ENCODE measurements at places on chromosomes 11 and 22.

- no peak for DNase-seq
Measured at GRCh38 chr11:34158661-34159060, 53.2 kb downstream of the NAT10 start.

DNA sequence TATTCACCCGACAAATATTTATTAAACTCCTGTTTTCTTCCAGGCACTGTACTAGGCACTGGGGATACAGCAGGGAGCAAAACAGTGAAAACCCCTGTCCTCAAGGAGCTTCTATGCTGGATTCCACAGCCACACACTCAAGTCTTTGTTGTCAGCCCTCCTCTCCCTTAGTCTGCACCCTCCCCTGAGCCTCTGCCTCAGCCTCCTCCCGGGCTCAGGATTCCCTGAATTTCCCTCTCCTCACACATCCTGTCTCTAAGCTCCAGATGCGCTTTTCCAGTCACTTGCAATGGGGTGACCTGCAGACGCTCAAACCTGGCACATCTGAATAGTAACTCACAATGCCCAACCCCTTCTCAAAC lies 13.5 kb upstream of the TUB start:
- no peak for DNase-seq

DNA sequence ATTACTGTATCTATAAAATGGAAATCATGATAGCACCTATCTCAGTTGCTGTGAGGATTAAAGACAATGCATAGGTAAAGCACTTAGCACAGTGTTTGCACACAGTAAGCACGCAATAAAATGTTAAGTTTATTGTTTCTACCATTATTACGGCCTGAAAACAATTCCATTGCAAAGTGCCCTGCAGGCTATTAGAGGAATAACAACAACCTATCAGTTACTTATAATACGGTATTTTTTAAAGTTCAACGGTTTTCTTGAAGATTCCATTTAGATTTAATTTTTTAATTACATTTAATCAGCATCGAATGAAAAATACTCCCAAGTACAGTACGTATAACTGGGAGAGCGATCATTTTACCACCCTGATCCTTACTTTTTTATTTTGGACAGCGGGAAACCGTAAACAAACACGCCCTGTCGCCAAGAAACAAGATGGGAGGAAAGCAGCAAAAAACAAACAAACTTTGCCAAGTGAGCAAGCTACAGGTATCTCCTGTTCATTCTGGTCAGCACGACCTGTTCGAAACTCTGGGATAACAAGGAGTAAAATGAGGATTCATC lies 893 bp downstream of the SLC36A4 start:
- no peak for DNase-seq

DNA sequence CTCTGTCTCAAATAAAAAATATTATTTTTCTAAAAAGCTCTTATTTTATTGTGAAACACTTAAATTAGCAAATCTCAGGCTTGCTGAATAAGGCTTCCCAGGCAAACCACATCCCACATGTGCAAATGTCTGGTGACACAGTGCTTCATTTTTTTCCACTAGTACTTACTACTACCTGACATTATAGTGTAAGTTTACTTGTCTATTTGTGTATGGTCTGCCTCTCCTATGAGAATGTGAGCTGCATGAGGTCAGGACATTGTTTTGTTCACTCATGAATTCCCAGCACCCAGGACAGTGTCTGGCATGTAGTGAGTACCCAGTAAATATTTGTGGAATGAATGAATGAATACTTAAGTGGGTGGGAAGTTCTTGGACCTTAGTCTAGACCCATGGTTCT lies 103.1 kb downstream of the PTPRJ start:
- no peak for DNase-seq

DNA sequence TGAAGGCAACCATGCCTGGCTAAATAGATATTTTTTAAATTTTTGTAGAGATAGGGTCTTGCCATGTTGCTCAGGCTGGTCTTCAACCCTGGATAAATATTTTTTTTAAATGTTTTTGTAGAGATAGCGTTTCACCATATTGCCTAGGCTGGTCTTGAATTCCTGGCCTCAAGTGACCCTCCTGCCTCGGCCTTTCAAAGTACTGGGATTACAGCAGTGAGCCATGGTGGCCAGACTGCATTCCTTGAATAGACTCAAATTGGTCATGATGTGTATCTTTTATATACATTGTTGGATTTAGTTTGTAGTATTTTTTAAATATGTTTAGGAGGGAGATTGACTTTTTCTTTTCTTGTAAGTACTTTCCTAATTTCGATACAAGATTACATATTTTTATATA lies 325.7 kb upstream of the C11orf87 start:
- no peak for DNase-seq

- DNase-seq = no peak
Measured at GRCh38 chr22:49827271-49827852, 311 bp downstream of the BRD1 start.

DNA sequence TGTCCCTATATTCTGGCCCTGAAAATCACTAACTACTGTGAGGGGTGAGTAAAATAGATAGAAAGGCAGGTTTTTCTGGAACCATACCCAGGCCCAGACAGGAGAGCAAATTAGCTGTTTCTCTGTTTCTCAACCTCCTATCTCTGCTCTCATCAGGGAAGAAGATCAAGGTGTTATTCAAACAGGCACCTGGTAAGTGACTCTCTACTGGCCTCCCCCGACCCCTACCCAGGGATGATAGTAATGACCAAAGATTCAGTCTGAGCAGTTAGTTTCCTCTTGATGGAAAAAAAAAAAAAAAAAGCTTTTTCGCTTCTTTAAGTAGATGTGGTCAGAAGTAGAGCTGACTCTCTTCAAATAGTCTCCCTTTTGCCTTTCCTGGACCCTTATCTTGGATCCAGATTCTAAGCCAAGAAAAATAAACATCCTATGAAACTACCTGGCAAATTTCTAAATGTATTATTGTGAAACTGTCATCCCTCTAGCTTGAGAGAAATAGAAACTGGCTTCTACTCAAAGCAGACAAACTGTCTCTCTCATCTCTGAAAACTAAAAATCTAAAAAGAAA lies 9.9 kb downstream of the LRRC4C start:
- DNase-seq = no peak

- no peak for DNase-seq
Measured at GRCh38 chr11:657691-658126, 20.6 kb downstream of the DRD4 start.

GRCh38 chr11:73248526-73249185 lies 23.5 kb upstream of the P2RY6 start:
- DNase-seq = no peak

DNA sequence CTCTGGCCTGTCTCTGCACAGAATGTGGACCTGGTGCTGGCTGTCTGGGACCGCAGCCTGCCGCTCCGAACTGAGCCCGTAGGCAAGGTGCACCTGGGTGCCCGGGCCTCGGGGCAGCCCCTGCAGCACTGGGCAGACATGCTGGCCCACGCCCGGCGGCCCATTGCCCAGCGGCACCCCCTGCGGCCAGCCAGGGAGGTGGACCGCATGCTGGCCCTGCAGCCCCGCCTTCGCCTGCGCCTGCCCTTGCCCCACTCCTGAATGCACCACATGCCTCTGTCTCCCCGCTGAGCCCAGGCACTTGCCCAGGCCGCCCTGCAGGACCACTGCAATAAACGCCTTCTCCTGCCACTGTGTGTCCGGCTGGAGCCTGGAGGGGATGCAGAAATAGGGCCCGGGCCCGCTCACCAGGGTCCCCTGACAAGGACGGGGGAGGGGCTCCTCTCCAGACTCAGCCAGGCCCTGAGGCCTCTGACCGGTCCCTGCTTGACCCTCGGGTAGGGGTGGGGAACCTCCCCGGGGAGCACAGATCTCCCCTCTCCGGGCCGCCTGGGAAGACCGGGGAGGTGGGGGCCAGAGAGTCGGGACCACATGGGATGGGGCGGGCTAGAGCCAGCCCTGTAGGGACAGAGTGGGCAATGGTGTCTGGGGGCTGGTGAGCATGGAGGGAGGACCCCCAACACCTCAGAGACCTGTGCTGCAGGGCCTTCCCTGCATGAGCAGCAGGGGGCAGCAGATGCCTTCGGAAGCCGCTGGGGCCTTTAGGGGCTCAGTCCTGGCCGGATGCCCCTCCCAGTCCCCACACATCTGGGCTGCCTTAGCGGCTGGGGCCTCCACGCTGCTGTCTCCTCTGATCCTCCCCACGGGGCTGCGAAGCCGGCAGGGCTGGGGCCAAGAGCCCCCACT lies 1.4 kb upstream of the TNNI2 start:
- DNase-seq = no peak

GRCh38 chr11:122628810-122629555 lies 26.5 kb upstream of the UBASH3B start:
- no peak for DNase-seq

- DNase-seq = no peak
Measured at GRCh38 chr11:20248121-20248772, 88.0 kb upstream of the DBX1 start.

DNA sequence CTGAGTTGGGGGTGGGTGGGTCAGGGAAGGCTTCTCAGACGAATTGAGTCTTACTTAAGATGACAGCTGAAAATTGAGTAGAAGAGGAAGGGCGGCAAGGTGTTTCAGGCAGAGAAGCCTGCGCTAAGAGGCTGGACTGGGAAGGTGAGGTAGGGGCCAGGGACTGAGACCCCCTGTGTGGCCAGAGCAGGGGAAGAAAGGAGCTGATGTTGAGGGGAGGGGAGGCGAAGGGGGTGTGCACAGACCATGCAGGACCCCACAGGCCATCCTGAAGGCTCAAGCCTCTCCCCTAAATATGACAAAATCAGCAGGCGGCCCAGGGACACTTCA lies 40.6 kb upstream of the CREB3L1 start:
- DNase-seq = no peak

GRCh38 chr11:73296501-73297230 lies 11.4 kb upstream of the ARHGEF17 start:
- no peak for DNase-seq

GRCh38 chr11:2511421-2512369 lies 66.9 kb downstream of the KCNQ1 start:
- no peak for DNase-seq

DNA sequence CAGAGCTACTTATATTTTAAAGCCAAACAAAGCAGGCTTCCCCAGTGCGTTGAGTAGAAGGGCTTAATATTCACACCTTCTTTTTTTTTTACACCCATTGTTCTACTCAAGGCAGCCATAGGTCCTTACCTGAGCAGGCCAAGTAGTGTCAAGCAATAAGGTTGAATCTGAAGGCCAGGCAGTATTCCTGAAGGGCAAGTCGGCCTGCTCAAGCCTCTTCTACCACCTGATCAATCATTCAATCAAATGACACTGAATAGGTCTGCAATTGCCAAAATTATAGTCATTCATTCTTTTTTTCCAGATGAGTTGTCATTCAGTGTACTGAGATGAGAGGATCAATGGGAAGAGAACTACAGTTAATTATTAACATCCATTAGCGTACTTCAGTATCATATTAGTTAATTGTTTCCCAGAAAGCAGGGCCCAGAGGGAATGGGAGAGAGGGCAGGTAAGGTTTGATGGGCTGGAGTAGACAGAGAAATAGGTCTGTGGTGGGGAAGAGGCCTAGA lies 11.9 kb upstream of the PPP2R1B start:
- no peak for DNase-seq

DNA sequence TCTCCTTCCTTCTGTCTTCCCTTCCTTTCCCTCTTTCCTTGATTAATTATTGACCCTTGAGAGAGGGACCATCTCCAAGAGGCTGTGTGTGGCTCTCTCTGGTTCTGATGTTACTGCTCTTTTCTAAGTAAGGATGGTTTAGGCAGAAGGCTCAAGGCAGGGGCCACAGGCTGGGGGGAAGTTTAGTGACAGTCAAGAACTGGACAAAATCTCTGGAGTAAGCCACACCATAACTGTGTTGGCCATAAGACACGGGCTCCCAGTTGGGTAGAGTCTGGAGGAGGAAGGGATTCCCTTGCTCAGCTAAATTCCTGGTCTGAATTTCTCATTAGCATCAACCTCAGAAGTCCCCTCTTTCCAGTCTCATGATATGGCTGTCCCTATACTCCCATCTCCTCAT lies 74.7 kb downstream of the BUD13 start:
- DNase-seq = no peak

GRCh38 chr11:95365348-95365747 lies 134.3 kb upstream of the SESN3 start:
- peak; percentile 63 for DNase-seq

DNA sequence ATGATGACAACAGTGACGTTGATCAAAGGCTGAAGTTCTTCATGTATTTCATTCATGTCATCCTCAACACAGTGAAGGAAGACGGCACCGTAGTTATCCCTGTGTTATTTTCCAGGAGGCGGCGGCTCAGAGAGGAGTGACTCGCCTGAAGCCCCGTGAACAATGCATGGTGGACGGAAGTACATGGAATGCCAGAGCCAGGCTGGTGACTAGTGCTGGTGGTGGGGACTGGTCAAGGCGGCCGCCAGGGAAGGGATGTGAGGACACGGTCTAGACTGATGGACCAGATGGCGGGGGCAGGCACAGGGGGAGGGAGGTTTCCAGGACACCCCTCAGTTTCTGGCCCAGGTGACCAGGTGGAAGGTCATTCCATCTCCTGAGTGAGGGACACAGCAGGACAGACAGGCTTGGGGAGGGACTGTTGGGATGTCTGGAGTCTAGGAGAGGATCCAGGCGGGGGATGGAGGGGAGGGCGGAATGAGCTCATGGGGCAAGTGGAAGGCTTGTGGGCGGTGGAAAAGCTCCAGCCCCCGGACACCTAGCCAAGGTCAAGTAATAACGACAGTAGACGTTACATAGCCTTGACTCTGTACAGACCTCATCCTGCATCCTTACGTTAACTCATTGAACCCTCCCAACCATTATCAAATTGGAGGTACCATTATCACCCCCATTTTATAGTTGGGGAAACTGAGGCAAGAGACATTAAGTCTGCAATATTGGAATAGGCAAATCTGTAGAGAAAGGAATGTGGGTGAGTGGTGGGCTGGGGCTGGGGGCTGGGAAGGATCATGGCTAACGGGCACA lies 16.0 kb upstream of the PICK1 start:
- DNase-seq = no peak

GRCh38 chr11:73154178-73154577 lies 12.1 kb upstream of the FCHSD2 start:
- peak; percentile 65 for DNase-seq

DNA sequence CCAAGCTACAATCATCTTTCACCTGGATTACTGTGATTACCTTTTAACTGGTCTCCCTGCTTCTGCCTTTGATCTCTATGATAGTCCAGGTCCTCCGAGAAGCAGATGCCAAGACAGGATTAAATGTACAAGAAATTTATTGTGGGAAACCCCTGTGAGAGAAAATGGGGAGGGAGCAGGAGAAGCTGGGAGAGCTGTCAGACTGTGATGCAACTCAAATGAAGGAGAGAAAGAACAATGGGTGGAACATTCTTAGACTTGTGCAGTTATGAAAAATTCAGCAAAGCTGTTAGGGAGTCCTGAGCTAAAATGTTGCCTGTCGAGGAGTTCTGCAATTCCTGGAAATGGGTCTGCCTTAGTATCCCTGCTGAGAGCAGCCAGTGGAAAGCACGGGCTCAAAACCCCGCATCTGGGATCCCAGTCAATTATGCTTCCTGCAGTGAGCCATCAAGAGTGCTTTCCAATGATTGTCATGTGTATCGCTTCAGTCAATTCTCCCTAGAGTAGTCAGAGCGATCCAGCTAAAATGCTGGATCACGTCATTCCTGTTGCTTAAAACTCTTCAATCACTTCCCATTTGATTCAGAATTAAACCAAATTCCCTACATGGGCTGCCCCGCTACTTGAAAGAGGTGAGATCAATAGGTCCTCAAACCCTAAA lies 16.5 kb upstream of the CSTF3 start:
- DNase-seq = no peak

- DNase-seq = peak; percentile 44
Measured at GRCh38 chr22:30309951-30310741, 16.6 kb downstream of the TBC1D10A start.

GRCh38 chr11:61599968-61600710 lies 19.3 kb upstream of the SYT7 start:
- DNase-seq = no peak
